ENCODE measurements at places on chromosomes 16 and 17.

DNA sequence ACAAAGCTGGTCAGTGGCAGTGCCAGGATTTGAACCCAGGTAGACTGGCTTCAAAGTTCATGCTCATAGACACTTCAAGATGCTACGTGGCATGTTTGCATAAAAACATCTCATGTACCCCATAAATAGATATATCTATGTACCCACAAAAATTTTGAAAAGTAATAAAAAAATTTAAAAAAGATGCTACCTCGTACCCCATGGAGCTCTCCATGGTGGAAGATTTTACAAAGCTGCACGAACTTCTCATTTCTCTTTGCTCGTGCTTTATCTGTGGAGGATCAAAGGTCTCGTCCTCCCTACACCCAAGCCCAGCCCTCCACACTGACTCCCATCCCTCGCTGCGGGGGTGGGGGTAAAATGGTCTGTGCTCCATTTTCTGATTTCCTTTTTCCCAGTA lies 135.5 kb downstream of the HAPSTR1 start:
- ATAC-seq, result no peak

DNA sequence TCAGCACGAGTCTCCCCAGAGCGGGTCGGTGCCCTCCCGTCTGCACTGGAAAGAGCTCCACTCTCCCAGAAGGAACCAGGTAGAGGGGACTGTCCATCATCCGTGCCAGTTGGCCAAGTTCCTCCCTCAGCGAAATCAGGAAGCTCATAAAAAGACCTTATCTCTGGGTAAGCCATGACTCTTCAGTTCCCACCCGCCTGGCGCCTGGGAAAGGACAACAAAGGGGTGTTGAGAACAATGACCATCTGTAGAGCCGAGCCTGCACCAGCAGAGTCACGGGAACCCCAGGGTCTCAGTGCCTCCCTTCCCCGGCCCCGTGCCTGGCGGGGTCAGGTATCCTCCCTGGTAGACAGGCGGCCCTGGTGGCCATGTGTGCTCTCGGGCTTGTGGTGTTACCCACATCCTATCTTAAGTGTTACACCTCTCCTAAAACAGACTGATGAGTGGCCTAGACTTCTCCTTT lies 190.7 kb downstream of the AXIN2 start:
- ATAC-seq, result no peak

GRCh38 chr17:49881054-49881402 lies 33.2 kb upstream of the TAC4 start:
- no peak for ATAC-seq

- ATAC-seq, result no peak
These were observed 48.4 kb downstream of the CENPV start for GRCh38 chr17:16304830-16305229.

DNA sequence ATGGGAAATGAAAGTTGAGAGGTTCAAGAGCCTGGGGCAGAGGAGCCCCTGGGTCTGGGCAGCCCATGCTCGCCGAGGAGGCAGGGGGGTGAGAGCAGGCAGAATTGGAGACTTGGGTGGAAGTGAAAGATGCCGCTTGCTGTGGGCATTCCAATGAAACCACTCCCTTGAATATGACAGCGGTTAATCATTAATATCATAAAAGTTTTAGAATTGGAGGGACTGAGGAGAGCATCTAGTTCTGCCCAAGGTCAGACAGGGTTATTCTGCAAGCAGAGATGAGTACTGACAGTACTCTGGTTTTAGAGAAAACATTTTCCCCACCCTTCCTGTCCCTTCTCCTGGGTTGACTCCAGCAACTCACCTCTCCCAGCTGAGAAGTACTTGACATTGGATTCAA lies 180.2 kb downstream of the MSI2 start:
- no peak for ATAC-seq

DNA sequence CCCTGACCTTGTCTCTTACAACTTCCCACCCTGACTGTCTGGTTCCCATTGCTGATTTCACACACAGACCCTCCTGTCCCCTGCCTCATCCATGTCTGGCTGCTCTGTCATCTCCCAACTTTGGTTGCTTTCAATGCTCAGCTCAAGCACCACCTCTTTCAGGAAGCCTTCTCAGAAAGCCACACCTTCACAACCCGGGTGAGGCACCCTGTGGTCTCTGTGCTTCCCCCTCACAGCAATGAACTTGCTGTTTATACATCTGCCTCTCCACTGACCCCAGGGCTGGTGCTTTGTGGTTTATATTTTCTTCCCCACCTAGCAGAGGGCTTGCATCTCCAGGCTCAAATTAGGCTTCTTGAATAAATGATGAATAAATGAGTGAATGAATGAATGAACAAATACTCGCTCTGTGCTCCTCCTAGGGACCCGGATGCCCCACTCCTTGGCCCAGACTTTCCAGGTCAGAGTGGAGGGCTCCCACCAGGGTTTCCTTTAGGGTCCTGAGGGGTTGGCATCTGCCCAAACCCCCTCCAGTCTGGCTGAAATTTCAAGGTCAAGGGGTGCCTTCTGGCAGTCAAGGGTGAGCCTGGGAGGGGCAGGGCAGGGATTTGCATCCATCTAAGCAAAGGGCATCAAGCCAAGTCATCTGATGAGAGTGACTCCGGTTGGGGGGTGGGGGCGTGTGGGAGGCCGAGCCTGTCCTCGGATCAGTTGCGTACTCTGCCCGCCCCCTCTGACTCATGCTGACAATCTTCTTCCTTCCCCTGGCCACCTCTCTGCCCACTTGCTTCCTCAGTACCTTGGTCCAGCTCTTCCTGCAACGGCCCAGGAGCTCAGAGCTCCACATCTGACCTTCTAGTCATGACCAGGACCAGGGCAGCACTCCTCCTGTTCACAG lies at the start of gene ITGAX:
ITGAX (plus strand) TSS at position 783 of the 898 bp plus-strand sequence; CDS start at position 862, 79 bp downstream.
- ATAC-seq, result peak; percentile 86

- ATAC-seq, result no peak
These were observed 31.9 kb upstream of the RNPS1 start for GRCh38 chr16:2299915-2300192.

DNA sequence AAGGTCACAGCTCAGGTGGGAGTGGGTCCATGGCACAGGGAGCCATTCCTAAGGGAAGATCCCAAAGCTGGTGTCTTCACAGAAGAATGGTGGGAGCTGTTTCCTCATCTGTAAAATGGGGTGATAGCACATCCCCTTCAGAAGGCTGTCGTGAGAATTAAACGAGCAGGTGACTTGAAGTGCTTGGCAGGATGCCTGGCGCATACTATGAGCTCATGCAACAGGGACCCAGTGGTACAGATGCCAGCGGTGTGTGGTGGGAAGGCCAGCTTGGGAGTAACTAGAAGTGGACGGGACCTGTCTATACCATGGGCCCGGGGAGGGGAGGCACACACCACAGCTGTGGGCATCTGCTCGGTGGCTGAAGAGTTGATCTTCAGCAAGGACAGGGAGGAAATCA lies 189.3 kb upstream of the TNRC6C start:
- ATAC-seq, result no peak

DNA sequence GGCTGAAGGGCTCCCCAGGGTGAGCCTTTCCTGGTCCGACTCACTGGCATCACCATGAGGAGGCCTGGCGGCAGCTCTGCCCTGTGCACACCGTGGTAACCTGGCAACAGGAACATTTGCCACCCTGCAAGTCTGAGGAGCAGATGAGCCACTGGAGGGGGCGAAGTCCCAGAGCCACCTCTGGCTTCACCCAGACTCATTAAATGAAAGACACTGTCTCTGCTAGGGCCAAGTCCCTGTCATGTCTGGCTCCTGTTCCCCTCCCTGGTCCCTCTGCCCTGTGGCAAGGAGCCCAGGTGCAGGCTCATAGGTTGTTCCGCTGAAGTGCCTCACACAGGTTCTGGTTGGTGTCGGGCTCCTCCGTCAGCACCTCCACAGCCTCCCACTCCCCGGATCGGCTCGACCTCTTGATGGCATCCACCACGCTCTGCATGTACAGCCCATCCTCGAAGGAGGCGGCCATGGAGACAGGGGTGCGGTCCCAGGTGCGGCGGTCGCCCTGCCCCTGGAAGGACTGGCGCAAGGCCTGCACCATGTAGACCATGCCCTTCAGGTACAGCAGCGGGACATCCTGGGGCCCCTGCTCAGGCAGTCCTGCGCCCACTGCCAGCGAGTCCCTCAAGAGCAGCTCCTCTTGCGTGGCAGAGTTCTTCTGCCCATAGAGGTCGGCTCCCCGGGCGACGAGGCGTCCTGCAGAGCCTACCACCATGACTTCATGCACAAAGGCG lies 8.4 kb downstream of the C16orf86 start:
- ATAC-seq, result no peak

- no peak for ATAC-seq
These were observed 18.4 kb downstream of the SLC35G3 start for GRCh38 chr17:35175638-35176415.

DNA sequence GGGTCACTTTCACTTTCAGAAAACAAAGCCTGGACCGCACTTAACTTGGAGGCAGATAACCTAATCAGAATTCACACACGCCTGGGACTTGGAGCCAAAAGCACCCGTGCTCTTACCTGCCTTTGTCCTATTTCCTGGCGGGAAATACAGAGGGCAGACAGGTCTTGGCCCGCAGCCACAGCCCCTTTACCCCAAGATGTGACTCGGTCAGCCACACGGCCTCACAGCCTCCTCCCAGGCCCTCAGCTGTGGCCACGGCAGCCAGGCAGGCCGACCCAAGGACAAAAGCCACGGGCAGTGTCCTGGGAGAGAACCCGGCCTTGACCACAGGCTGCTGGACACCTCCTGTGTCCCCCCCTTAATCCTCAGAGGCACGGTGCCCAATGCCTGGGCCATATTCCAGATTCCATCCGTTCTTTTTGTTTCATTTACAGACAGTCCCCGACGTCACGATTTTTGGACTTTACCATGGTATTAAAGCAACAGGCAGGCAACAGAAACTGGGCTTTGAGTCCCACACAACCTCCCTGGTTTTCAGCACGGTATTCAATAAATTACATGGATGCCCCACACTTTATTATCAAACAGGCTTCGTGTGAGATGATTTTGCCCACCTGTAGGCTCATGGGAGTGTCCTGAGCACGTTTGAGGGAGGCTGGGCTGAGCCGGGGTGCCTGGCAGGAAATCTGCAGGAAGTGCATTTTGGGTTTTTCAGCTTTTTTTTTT lies 30.1 kb upstream of the GAA start:
- ATAC-seq, result no peak

Data from activated T-helper 17 cell treated with anti-CD3 and anti-CD28 coated beads, Interleukin-2, amount 50 U/mL, for 72 hours (primary cell).